Gastrocnemius medialis (tissue), 4 donors: ENCODE measurements at places on chromosomes 2 and 18. TPM values are rescaled to one million over a fixed set of nuclear protein-coding genes. Genes with fewer than 3 reads are reported as not detected.

DNA sequence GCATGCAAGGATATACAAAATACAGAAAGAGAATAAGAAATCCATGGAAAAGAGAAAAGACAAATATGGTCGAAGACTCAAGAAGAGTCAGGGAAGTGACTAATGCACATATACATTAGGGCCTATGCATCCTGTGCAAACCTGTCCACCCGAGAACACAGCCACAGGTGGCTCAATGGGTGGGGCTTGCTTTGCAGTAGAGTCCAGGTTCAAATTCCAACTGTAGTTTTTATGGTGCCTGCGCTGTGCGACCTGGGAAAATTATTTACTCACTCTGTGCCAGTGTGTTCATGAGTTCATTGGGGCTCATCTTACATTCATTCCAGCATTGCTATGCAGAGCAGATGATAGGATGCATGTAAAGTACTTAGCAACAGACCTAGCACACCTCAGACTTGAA is 244.7 kb downstream of the CTNNA2 start:
- H3K27ac ChIP-seq, result no peak overlapping the region
- H3K4me3 ChIP-seq, result no peak overlapping the region
- H3K27me3 ChIP-seq, result no peaks in the 10 kb centered on the region
- no peak for DNase-seq
- no peaks in the 10 kb centered on the region for H3K36me3 ChIP-seq

- no peaks in the 10 kb centered on the region for H3K4me1 ChIP-seq
- H3K27ac ChIP-seq, result no peak overlapping the region
- no peak overlapping the region for H3K4me3 ChIP-seq
- DNase-seq, result no peak
Measured at GRCh38 chr2:10255189-10256030, 47.3 kb upstream of the HPCAL1 start.

Gene CCDC68
- total RNA-seq, result 2.4 TPM

DNA sequence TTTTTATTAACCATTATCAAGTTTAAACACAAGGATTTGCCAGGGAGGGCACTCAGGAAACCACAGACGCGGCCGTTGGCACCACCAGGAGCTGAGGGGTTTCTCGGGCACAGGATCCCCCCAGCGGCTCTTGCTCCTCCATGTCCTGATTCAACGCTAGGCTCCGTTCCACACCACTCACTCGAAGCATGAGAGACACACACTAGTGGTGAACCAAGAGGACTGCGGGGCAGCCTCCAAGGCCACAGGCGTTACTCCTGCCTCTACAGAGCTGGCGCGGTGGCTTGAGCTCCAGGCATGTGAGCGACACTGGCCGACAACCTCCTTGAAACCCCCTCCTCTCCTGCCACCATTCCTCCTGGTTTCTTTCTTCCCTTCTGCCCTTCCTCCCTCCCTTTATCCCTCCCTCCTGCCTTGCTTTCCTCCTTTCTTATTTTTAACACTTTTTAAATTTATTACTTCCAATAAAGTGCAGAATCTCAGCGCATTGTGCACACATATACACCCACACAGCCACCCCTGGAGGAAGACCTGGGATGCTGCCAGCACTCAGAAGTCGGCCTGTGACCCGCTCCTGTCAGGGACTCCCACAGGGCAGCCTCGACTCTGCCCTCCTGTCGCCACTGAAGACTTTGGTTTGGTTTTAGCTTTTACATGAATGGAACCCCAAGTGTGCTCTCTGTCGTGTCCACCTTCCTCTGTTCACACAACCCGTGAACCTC is 21.7 kb downstream of the COX7A2L start:
- H3K36me3 ChIP-seq, result no peaks in the 10 kb centered on the region
- peaks cover 19% of the 10 kb centered on the region for H3K4me1 ChIP-seq
- H3K27me3 ChIP-seq, result no peaks in the 10 kb centered on the region
- H3K4me3 ChIP-seq, result no peak overlapping the region

Gene CNTNAP5
- not detected for total RNA-seq

DNA sequence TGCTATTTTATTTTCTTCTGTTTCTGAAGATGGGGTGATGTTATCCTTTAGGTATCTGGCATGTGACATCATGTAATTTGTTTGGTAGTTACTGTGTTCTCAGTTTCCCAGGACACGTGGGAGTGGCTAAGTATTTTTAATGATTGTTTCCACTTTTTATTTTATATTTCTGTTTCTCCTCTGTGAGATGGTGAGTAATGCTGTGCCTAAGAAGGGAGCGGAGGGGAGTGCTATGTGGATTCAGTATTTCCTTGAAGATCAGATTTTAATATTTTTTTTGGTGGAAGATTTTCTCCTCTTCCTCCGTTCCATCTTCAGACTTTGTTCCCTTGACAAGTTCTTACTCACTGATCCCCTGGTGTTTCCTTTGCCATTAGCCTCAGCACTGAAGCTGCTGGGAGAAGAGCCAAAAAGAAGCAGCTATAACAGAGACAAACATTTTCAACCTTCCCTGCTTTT is 180.0 kb upstream of the MMADHC start:
- no peaks in the 10 kb centered on the region for H3K4me1 ChIP-seq
- no peaks in the 10 kb centered on the region for H3K27me3 ChIP-seq
- DNase-seq, result no peak
- no peak overlapping the region for H3K27ac ChIP-seq
- no peak overlapping the region for H3K4me3 ChIP-seq
